Kidney tubule cell (primary cell): ENCODE measurements at places on chromosomes 7 and 10.

DNA sequence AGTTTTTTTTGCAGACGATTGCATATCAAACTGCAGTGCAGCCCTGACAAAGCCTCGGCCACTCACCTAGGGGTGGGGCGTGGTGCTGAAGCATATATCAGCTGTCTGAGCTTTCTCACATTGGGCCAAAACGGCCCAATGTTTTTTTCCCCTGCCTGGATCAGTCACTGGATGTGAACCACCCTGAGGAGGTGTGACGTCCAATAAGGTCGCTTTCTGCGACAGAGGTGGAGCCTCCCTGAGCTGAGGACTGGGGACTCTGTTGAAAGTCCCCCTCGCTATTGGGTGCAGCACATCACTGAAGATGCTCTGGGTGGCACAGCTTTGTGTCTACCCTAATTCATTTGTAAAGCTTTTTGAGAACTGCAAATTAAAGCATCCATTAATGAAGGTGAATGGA, 60.9 kb downstream of the SEM1 start:
- DNase-seq, result no peak

GRCh38 chr7:2824026-2824677, 20.0 kb downstream of the GNA12 start:
- no peak for DNase-seq

DNA sequence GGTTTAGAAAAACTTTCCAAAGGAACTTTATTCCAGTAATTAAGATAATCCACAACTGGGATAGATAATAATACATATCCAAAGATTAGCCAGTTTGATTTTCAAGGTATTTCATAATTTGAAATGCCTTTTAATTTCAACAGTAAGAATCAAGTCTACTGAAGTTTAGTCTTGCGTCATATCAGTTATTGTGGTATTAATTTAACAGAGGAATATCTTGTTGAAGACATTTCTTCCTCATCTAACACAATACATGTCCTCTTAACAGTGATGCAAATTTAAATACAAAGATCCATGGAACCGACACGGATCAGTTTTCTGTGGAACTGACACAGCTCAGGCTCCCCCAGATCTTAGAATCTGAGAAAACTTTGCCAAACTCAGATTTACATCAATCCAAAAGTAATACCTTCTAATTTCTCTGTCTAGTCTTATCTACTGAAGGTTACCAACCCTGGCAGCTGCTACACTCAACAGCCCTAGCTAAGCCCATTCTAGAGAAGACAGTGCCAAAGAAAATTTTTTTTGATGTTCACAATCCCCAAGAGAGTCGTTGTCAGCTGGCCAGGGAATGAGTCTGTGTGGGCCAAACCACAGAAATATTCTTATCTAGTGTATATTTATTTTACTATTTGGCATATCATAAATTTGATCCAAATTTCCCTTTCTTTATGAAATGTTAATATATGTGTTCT, 365.2 kb upstream of the MEOX2 start:
- no peak for DNase-seq

DNA sequence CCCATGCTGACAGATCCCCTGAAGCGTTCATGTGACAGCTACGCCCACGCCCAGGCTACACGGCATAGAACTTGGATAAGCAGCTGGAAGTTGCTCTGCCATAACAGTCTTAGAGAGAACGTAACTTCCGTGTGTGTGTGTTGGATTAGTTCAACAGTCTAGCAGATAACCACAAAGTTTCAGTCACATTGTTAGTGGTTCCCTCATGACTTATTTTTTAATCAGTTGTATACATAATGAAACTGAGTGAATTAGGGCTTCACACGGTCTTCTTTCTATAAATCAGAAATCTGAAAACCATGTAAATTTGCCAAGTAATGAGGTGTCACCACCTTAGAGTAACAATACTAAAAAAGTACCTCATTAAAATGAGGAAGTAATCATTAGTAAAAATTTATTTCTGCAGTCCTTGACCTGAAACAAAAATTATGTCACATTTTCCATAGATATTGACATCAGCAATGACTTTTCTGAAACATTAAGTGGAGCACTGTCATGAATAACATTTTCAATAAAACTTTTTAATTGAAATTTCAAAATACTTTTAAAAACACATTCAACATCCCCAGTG, 21.7 kb upstream of the MACC1 start:
- DNase-seq, result peak; percentile 89

DNA sequence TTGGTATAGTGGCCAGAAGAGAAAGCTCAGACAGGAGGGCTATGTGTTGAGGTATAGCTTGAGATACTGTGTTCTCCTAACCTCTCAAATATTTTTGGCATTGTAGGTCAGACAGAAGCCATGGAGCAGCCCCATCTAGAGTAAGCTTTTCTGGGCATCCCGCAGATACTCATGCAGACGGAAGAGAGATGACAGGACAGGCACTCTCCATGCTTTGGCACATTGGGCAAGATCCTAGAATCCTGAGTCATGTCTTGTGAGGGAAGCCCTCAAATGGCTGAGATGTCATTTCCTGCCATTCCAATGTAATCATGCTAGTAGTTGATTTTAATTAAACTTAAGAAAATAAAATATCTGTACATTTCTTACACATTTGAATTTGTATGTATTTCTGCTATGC, 16.8 kb upstream of the KIF20B start:
- peak; percentile 15 for DNase-seq

DNA sequence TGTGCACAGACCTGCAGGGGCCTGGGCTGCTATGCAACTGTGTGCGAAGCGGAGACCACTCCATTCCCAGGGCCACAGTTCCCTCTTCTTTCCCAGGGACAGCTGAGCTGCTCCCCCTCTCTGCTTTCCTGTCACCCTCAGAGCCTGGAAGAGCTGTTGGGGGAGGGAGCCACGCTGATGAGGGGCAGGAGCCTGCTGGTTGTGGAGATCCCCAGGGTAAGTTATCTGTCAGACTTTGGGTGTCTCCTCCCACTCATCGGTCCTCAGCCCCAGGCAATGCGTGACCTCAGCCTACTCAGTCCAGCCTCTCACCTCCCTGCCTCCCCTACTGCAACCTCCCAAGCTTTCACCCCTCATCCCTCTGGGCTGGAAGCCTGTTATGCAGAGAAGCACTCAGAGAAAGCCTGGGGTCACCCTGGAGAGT, 53.5 kb downstream of the ZNF467 start:
- DNase-seq, result peak; percentile 44

DNA sequence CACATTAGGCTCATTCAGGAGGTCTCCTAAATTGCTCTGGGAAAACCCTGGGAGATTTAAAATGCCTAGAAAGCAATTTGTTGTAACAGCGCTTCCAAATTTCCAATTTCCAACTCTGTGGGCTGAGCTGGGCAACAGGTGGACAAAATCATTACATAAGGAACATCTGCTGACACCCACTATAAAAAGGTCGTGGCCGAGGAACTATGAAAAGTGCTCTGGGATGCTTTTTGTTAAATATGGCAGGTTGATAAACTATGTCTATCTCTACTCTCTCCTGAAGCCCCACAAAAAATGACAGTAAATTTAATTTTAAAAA, 45.1 kb downstream of the ATXN7L1 start:
- DNase-seq, result no peak

- peak; percentile 2 for DNase-seq
Measured at GRCh38 chr7:101536232-101536631, 92.9 kb downstream of the MYL10 start.

GRCh38 chr7:148232784-148233183, 357.8 kb upstream of the C7orf33 start:
- DNase-seq, result no peak

- no peak for DNase-seq
Measured at GRCh38 chr10:32501906-32502305, 56.0 kb downstream of the CCDC7 start.

DNA sequence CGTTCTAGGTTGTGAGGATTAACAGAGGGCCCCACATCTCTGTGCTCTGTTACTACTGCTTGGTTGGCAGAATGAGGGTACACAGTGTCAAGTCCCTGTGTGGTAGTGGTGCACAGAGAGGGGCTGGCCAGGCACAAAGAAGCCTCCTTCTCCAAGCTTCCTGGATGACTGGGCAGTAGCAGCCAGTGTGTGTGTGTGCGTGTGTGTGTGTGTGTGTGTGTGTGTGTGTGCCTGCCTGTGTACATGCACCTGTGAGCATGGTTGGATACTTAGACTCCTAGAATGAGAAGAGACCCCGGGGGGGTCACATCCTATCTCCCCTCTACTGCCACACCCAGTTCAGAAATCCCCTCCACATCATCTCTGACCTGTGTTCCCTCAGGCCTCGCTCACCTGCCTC, 146.7 kb upstream of the UNC5B start:
- DNase-seq, result peak; percentile 18

- peak; percentile 57 for DNase-seq
Measured at GRCh38 chr7:92717623-92717992, 118.8 kb downstream of the CDK6 start.

DNA sequence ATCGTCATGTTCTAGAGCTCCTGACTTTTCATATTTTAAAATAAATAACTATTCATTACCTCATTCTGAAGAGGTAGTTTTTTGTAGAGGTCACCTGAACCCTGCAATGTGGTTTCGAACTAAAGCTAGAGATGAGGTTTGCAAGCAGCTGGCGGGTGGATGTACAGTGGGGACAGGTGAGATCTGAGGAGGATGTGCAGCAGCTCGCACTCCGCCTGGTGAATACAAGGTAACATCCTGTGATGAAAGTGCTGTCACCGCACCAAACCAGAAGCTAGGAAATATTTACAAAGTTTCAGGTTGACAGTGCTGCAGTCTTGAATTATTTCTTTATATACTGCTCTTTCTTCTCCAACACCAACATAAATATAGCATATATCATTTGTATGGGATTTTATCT, 26.5 kb downstream of the NDUFB2 start:
- no peak for DNase-seq

DNA sequence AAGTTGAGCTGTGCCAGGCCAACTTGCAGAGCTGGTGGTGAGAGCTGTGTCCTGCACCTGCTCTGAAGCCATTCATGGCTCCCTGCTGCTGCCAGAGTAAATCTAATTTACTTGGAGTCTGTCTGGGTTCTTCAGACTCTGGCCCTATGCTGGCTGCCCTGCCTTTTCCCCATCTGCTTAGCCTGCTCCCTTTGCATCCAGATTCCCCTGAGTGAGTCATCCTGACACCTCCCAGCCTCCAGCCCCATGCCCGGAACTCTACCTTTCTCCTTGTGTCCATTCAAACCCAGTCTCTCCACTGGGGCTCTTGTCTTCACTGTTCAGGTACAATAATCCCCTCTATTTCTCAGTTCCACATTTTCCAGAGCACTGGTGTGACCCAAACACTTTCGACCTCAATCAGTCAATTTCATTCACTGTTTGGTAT, 434.4 kb upstream of the ZMIZ1 start:
- DNase-seq, result peak; percentile 35

GRCh38 chr7:50713123-50713965, 69.4 kb downstream of the GRB10 start:
- no peak for DNase-seq

DNA sequence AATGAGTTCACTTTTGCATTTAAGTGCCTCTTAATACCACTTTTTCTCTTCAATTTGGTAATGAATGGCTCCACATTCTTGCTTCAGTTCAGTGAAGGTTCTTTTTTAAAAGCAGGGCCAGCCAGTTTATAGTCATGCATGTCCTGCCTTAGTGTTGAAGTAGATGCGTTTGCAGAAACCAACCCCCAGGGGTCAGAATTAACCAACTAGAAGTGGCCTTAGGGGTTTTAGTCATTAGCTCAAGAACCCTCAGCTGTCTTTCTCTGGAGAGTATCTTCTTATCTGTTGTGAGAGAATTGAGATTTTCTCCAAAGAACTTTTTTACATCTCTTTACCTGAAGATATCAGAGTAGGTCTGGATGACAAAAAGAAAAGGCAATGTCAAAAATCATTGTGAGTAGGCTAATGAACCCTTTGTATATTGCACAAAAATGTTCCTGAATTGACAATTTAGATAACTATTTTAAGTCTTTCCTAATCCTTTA, 82.2 kb downstream of the PIK3CG start:
- peak; percentile 70 for DNase-seq

GRCh38 chr10:113646336-113647201, 17.3 kb downstream of the NRAP start:
- no peak for DNase-seq

GRCh38 chr10:132893090-132893489, 49.3 kb downstream of the CFAP46 start:
- no peak for DNase-seq

DNA sequence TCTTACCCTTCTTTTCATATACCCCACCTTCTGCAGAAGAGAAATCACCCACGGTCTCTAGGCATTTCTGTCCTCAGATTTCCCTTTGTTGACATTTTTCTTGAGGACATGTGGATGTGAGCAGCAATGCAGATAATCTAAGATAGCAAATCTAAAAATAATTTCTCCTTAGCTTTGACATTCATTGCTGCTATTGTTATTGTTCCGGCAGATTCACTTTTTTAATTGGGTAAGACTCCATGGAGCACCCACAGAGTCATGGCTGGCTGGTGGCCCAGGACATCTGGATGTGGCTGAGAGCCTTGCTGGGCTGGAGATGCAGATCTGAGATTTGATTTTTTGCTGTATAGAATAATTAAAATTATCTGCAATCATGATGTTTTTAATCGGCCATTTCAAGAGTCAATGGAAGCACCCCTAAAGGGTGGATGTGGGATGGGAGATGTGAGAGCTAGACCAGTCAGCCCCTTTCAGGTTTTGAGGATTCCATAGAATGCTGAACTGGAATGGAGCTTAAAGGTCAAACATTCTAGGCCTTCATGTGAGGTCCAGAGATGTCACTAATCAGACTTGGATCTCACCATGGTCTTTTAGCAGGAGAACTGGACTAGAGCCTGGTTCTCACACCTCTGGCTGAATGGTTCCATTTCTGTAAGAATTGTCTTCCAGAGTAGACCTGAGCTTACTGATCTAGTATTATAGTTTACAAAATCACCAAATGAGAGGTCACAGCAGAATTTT, 37.5 kb downstream of the TAS2R41 start:
- DNase-seq, result no peak

- no peak for DNase-seq
Measured at GRCh38 chr10:122709971-122710370, 10.3 kb upstream of the C10orf120 start.

GRCh38 chr10:17021656-17022465, 107.8 kb downstream of the CUBN start:
- no peak for DNase-seq

- DNase-seq, result no peak
Measured at GRCh38 chr10:83820033-83820432, 319.3 kb upstream of the GHITM start.

GRCh38 chr10:88392222-88392621, 190.9 kb downstream of the RNLS start:
- DNase-seq, result peak; percentile 19

- DNase-seq, result no peak
Measured at GRCh38 chr10:126670056-126670894, at the start of gene C10orf90. C10orf90 (minus strand) TSS chr10:126670693; CDS start chr10:126670480, 213 bp downstream.

- no peak for DNase-seq
Measured at GRCh38 chr10:7626283-7626682, 40.5 kb downstream of the ITIH5 start.

- DNase-seq, result no peak
Measured at GRCh38 chr10:55144001-55144400, 343.0 kb upstream of the PCDH15 start.

GRCh38 chr7:15288741-15289140, 273.1 kb downstream of the AGMO start:
- no peak for DNase-seq

- no peak for DNase-seq
Measured at GRCh38 chr7:139568813-139569490, 45.5 kb downstream of the CLEC2L start.
